Neural crest cell (in vitro differentiated cells): ENCODE measurements at places on chromosomes 13 and 19.

- no peak for DNase-seq
These were observed 14.3 kb downstream of the PEPD start for GRCh38 chr19:33507021-33507956.

DNA sequence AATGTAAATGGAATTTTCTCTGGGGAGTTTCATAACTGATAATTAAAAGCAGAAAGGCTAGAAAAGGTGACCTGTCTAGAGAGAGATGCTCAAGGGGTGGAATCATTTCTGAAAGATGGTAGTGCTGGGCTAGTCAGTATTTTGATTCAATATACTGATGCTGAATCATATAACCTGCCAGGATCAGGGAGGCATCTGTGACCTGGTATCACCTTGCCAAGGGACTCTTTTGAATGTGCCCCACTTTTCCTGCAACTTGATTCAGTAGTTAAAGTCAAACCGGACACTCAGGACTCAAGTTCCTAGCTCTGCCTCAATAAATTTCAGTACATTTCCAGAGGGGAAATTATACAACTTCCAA, 15.8 kb downstream of the LCP1 start:
- DNase-seq, result no peak

- DNase-seq, result no peak
These were observed 496.4 kb downstream of the LMO7 start for GRCh38 chr13:76132532-76132931.

DNA sequence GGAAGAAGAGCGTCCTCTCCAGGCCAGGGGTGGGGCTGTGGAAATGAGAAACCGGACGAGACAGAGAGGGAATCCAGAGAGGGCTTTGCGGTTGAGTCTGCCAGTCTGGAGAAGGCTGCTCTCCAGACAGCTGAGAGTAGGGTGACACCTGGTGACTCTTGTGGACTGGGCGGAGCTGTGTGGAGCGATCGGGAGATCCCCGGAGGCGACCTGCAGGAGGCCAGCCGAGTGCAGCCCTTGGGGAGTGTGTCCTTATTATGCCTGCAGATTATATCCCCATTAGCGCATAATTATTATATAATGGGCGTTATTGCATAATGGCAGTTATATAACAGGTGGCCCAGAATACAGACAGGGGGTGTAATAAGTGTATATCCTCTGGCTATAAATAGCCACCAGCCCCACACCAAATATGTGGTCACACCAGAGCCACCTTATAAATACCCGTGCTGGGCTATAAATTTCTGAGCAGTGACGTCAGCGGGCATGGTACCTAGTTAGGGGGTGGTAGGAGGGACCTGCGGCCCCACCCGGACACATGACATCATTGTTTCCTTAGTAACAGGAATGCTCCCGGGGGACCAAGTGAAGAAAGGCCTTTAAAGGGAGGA, 41.2 kb downstream of the NFIX start:
- no peak for DNase-seq

GRCh38 chr13:98940325-98941001, 37.4 kb downstream of the DOCK9 start:
- no peak for DNase-seq
